ENCODE measurements at places on chromosomes 11 and 22. TPM values are rescaled to one million over a fixed set of nuclear protein-coding genes. Genes with fewer than 3 reads are reported as not detected.

The INCENP gene
- 48.0 TPM for total RNA-seq

The GPR83 gene
- total RNA-seq, result 2.9 TPM

The OR52I2 gene
- 0.49 TPM for total RNA-seq

The NPTXR gene
- total RNA-seq, result 9.2 TPM

The PHOX2A gene
- 12.0 TPM for total RNA-seq

The SLC22A6 gene
- total RNA-seq, result not detected

The PAAF1 gene
- total RNA-seq, result 24.6 TPM

The PKP3 gene
- total RNA-seq, result not detected

The GVQW3 gene
- 14.8 TPM for total RNA-seq

The MUC5AC gene
- not detected for total RNA-seq

The FAM168A gene
- total RNA-seq, result 84.3 TPM

The TESMIN gene
- total RNA-seq, result 3.8 TPM

The SMIM35 gene
- total RNA-seq, result not detected

The TMEM191C gene
- 11.5 TPM for total RNA-seq

The FEN1 gene
- 15.2 TPM for total RNA-seq

The C22orf15 gene
- not detected for total RNA-seq

The ELF5 gene
- not detected for total RNA-seq

The MS4A3 gene
- not detected for total RNA-seq

The IL17REL gene
- total RNA-seq, result not detected

The KRTAP5-3 gene
- total RNA-seq, result not detected

The PRRG4 gene
- 0.10 TPM for total RNA-seq

The OR5A1 gene
- not detected for total RNA-seq

The SLC5A1 gene
- total RNA-seq, result not detected

The UQCR10 gene
- total RNA-seq, result 77.7 TPM

The ZNRF3 gene
- total RNA-seq, result 8.3 TPM

The CRYBA4 gene
- not detected for total RNA-seq

The SHISAL1 gene
- total RNA-seq, result 3.2 TPM

The OR5P2 gene
- not detected for total RNA-seq

The C22orf42 gene
- total RNA-seq, result not detected

The CAPRIN1 gene
- total RNA-seq, result 356 TPM

The LDHAL6A gene
- total RNA-seq, result not detected

The SLC22A8 gene
- total RNA-seq, result not detected

The CARD18 gene
- total RNA-seq, result not detected

The SLC5A4 gene
- not detected for total RNA-seq

The KDELR3 gene
- total RNA-seq, result not detected

The MUC5B gene
- total RNA-seq, result not detected

The CABP7 gene
- total RNA-seq, result 14.6 TPM

The KCNJ5 gene
- total RNA-seq, result 0.34 TPM

The SLC22A12 gene
- total RNA-seq, result not detected

The CPT1A gene
- 4.1 TPM for total RNA-seq

The PTGDR2 gene
- 0.32 TPM for total RNA-seq

The SCN2B gene
- total RNA-seq, result 0.39 TPM

The OR2AT4 gene
- not detected for total RNA-seq

The FGF3 gene
- total RNA-seq, result not detected

The NADSYN1 gene
- total RNA-seq, result 78.2 TPM

The ACR gene
- total RNA-seq, result not detected

The FAM111B gene
- 6.4 TPM for total RNA-seq
